ENCODE measurements at places on chromosomes 6 and 20.

GRCh38 chr6:56959938-56960337, 5.0 kb downstream of the BEND6 start:
- no peak for DNase-seq

DNA sequence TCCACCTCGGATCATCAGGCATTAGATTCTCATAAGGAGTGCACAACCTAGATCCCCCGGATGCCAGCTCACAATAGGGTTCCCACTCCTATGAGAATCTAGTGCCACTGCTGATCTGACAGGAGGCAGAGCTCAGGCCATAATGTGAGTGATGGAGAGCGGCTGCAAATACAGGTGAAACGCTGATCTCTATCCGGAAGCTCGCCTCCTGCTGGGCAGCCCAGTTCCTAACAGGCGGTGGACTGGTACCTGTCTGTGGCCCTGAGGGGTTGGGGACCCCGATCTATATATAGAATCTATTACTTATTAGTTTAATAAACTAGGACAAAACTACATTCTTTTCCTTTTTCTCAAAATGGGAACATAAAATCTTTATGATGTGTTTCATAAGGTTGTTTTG, 741.9 kb downstream of the RFPL4B start:
- no peak for DNase-seq

GRCh38 chr6:5553767-5554166, 292.5 kb downstream of the FARS2 start:
- DNase-seq = no peak

GRCh38 chr6:79231101-79231500, 3.4 kb downstream of the HMGN3 start:
- DNase-seq = no peak

DNA sequence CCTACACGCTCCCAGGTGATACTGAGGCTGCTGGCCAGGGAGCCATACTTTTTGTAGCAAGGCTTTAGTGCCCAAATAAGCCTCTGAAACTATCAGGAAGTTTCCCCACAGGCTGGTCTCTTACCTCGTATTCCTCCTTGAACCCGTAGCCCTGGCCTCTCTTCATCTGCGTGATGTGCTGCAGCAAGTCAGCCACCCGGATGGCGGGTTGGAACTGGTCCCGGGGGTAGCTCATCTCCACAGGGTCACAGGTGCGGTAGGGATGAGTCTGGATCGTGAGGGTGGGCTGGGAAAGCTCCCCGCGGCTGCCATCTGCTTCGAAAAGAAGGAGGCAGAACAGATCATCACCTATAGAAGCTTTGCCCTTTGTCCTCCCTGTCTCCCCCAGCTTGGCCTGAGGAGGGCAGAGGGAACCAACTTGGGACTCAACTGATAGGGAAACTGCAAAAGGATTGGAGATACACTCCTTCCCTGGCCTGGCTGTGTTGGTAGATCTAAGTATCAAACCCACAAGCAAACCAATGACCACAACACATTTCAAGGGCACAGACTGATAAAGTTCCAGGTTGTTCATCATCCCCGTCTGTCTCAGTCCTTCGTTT, 543.2 kb upstream of the CHD6 start:
- DNase-seq = no peak

Data from cortex of kidney (tissue), 1 donor.